ENCODE measurements at places on chromosomes 4 and X. TPM values are rescaled to one million over a fixed set of nuclear protein-coding genes. Genes with fewer than 3 reads are reported as not detected.

The FGF13 gene
- total RNA-seq: 0.47 TPM

The CLCN5 gene
- total RNA-seq: 5.9 TPM

The HSFX3 gene
- total RNA-seq: not detected

The VEGFD gene
- not detected for total RNA-seq

The MCF2 gene
- not detected for total RNA-seq

The CXCR3 gene
- not detected for total RNA-seq

The INPP4B gene
- 68.5 TPM for total RNA-seq

The LDB2 gene
- 0.29 TPM for total RNA-seq

The TMEM271 gene
- total RNA-seq: not detected

The SLIT2 gene
- total RNA-seq: 28.7 TPM

The NPNT gene
- total RNA-seq: 34.5 TPM

The SPANXN3 gene
- total RNA-seq: not detected

DNA sequence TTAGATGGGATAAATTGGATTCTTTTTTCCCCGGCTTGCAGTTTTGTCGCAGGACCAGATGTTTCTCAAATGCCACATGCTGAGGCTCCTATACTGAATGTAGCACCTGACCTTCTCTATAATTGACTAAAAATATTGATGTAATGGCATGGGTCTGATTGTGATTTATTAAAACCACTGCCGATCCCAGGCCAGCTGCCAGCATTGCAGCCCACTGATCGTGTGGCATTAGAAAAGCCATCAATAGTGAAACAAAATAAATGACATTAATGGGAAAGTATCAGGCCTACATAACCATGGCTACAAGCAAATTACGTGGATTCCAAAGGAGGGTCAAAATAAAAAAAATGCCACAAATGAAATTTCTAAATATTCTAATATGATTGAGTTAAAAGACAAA is 98.7 kb downstream of the MAB21L2 start:
- H3K4me1 ChIP-seq: no peaks in the 10 kb centered on the region
- no peak overlapping the region for H3K4me3 ChIP-seq
- H3K27ac ChIP-seq: no peak overlapping the region
- no peak for DNase-seq
- no peaks in the 10 kb centered on the region for H3K36me3 ChIP-seq
- no peaks in the 10 kb centered on the region for H3K27me3 ChIP-seq

GRCh38 chr4:127174616-127175015 is 458.1 kb upstream of the INTU start:
- no peak overlapping the region for H3K27ac ChIP-seq
- no peaks in the 10 kb centered on the region for H3K36me3 ChIP-seq
- no peaks in the 10 kb centered on the region for H3K27me3 ChIP-seq
- H3K4me3 ChIP-seq: no peak overlapping the region
- no peaks in the 10 kb centered on the region for H3K4me1 ChIP-seq

DNA sequence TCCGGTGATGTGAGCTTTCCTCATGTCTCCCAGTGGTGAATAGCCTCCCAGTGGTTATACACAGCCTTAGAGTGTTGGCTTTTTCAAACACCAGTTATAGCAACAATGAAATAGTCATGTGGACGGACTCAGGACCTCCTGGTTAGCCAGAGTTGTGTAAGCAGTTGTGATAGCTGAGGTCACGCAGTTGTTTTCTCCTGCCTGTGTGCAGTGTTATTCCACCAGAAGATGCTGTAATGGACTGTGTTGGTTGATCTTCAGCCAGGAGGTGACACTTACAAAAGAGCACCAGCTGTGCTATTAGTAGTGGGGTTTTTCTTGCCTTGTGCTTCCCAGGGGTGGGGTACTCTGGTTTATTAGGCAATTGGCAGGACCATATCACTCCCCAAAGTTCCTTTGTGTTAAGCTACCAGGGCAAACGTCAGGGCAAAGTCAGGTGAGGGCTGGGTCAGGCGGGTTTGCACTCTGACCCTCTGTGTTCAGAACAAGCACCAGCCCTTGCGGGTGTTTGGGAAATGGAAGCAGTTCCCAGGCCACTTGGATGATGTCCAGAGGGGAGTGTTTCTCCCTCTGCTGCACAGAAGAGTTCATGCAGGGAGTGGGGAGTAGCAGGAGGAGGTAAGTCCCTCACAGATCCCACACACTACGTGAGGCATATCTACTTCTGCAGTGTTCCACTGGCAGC is 252.6 kb downstream of the TMEM47 start:
- no peaks in the 10 kb centered on the region for H3K4me1 ChIP-seq
- H3K27ac ChIP-seq: no peak overlapping the region
- H3K36me3 ChIP-seq: no peaks in the 10 kb centered on the region

- H3K36me3 ChIP-seq: no peaks in the 10 kb centered on the region
- no peak for DNase-seq
- peaks cover 14% of the 10 kb centered on the region for H3K4me1 ChIP-seq
These were observed 40.1 kb upstream of the HELT start for GRCh38 chr4:184978211-184978610.

- no peaks in the 10 kb centered on the region for H3K36me3 ChIP-seq
- DNase-seq: peak; percentile 57
- peaks cover 2% of the 10 kb centered on the region for H3K4me1 ChIP-seq
- no peak overlapping the region for H3K27ac ChIP-seq
- H3K27me3 ChIP-seq: no peaks in the 10 kb centered on the region
These were observed 201.3 kb upstream of the GNPDA2 start for GRCh38 chr4:44927399-44928380.

GRCh38 chrX:134171661-134172587 is 65.1 kb upstream of the CCDC160 start:
- peaks cover 78% of the 10 kb centered on the region for H3K27me3 ChIP-seq
- no peak for DNase-seq
- H3K27ac ChIP-seq: no peak overlapping the region
- H3K36me3 ChIP-seq: no peaks in the 10 kb centered on the region
- H3K4me3 ChIP-seq: no peak overlapping the region

- H3K27me3 ChIP-seq: no peaks in the 10 kb centered on the region
- peaks cover 3% of the 10 kb centered on the region for H3K36me3 ChIP-seq
- no peak overlapping the region for H3K27ac ChIP-seq
These were observed 15.1 kb downstream of the S100G start for GRCh38 chrX:16665089-16665488.

DNA sequence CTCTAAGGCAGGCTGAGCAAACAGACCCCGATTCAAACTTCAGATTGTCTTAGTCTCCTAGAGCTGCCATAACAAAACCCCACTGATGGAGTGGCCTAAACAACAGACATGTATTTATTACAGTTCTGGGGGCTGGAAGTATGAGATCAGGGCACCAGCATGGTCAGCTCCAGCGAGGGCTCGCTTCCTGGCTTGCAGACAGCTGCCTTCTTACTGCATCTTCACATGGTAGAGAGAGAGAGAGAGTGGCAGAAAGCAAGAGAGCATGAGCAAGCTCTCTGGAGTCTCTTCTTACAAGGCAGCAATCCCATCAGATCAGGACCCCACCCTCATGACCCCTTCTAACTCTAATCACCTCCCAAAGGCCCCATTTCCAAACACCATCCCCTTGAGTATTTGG is 22.3 kb upstream of the SORCS2 start:
- no peak overlapping the region for H3K27ac ChIP-seq
- no peaks in the 10 kb centered on the region for H3K27me3 ChIP-seq
- H3K36me3 ChIP-seq: no peaks in the 10 kb centered on the region
- H3K4me3 ChIP-seq: no peak overlapping the region
- DNase-seq: no peak

GRCh38 chrX:68077378-68077777 is 355.9 kb downstream of the OPHN1 start:
- no peak overlapping the region for H3K4me3 ChIP-seq
- no peaks in the 10 kb centered on the region for H3K27me3 ChIP-seq
- peaks cover 4% of the 10 kb centered on the region for H3K4me1 ChIP-seq
- DNase-seq: no peak

DNA sequence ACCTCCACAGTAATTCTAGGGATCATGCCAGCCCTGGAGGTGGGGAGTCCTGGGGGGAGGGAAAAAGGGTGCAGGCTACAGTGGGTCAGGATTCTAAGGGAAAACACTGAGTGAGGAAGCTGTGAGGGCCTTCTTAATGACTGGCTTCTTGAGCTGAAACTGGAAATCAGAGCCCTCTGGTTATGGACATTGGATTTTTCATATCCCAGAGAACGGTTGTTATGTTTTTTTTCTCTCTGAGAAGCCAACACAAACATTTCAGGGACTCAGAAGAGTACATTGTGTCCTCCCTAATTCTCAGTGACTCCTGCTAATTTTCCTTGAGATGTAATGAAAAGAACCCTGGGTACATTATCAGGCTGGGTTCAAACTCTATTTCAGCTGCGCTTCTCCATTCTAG is 162.4 kb upstream of the PRDX4 start:
- no peaks in the 10 kb centered on the region for H3K36me3 ChIP-seq
- H3K27me3 ChIP-seq: no peaks in the 10 kb centered on the region
- no peak for DNase-seq
- peak overlapping the region; percentile 59 for H3K27ac ChIP-seq
- H3K4me3 ChIP-seq: no peak overlapping the region

DNA sequence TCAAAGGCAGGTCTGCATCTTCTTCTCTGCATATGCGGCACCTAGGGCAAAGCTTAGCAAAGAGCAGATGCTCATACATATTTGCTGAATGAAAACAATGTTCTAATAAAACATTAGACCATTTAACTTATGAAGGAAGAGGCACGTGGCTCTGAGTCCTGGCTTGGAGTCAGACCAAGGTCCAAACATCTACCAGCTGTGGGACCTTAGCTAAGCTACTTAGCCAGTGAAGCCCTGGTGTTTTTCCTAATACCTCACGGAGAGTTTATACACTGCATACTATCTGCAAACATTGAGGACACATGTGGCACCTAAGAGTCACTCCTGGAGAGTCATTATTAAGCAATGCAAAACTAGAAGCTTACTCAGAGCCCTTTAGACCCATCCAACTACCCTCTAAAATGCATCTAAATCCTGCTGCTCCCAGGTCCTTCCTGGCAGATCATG is 9.0 kb downstream of the PDGFC start:
- peak overlapping the region; percentile 60 for H3K27ac ChIP-seq
- no peaks in the 10 kb centered on the region for H3K27me3 ChIP-seq
- peaks cover 59% of the 10 kb centered on the region for H3K4me1 ChIP-seq
- peak; percentile 73 for DNase-seq
- H3K36me3 ChIP-seq: peaks cover 10% of the 10 kb centered on the region

DNA sequence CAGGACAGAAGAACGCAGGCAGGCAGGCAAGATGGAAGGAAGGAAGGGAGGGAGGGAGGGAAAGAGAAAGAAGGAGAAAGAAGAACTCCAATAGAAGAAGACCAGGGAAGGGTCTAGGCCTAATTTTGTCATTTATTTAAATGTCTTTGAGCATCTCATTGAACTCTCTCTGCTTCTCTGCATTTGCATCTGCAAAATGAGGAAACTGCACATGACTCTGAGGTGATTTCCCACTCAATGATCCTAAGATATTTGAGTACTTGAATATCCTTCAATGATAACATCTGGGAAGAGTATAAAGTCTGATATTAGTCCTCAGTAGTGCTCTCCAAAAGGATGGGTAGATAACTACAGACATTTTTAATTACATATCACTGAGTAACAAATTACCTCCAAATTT is 33.1 kb upstream of the RBPJ start:
- H3K4me3 ChIP-seq: no peak overlapping the region
- H3K4me1 ChIP-seq: peaks cover 19% of the 10 kb centered on the region
- H3K27me3 ChIP-seq: no peaks in the 10 kb centered on the region

DNA sequence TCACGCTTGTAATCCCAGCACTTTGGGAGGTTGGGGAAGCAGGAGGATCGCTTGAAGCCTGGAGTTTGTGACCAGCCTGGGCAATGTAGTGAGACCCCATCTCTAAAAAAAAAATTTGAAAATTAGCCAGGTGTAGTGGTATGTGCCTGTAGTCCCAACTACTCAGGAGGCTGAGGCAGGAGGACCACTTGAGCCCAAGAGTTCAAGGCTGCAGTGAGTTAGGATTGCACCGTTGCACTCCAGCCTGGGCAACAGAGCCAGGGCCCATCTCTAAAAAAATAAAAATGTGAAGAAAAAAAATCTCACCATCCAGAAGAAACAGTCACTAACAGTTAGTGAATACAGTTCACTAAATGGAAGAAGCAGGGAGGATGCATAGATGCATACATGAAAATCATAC is 34.8 kb downstream of the TMEM271 start:
- H3K4me3 ChIP-seq: no peak overlapping the region
- H3K36me3 ChIP-seq: no peaks in the 10 kb centered on the region
- no peak overlapping the region for H3K27ac ChIP-seq
- H3K4me1 ChIP-seq: no peaks in the 10 kb centered on the region

- no peak for DNase-seq
- H3K4me3 ChIP-seq: no peak overlapping the region
- no peaks in the 10 kb centered on the region for H3K36me3 ChIP-seq
These were observed 94.1 kb upstream of the FAM9B start for GRCh38 chrX:9127986-9128385.

DNA sequence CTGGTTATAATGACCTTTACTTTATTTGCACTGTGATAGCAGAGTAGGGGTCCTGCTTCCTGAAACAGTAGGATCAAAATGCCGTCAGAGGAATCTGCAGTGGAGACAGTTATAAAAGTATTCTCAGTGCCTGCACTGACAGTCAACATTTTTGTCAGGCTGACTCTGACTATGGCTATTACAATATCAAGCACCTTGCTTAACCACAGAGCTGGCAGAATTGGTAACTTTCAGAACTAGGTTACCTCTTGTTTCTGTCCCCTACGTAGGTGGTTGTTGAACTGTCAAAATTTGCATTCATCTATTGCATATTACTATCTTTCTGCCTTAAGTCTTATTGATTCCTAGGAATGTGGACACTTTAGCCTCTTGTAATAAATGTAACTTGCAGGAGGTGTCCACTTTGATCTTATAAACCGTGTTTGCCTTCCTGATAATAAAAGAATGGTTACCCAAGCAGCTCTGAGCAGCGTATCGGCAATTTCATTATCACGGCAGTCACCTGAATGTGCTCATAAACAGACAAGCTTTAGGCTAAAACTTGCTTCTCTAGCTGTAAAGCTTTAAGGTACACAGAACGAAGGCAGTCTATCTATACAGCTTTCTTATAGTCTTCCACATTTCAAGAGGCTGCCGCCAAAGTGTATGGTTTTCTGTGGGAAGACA is 353.0 kb upstream of the GALNT7 start:
- no peak overlapping the region for H3K27ac ChIP-seq
- H3K36me3 ChIP-seq: no peaks in the 10 kb centered on the region
- no peaks in the 10 kb centered on the region for H3K27me3 ChIP-seq
- H3K4me3 ChIP-seq: no peak overlapping the region
- no peak for DNase-seq

DNA sequence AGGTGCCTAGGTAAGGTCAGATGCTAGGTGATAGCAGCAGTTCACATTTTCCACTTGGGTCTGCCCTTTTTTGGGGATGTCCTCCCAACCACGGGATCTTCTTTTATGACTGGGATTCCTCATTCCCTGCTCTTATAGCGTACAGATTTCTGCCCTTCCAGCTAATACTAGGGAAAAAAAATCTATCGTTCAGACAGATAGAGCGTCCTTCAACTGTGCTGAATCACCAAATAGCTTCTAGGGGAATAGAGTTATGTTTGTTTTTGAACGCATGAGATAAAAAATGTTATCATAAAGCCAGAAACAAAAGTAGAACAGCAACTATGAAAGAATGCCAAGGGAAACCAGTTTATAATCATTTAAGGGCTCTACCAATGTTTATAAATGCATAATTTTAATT is 13.0 kb downstream of the RAP2C start:
- no peak overlapping the region for H3K27ac ChIP-seq
- no peaks in the 10 kb centered on the region for H3K4me1 ChIP-seq
- H3K4me3 ChIP-seq: no peak overlapping the region
- no peaks in the 10 kb centered on the region for H3K27me3 ChIP-seq
- no peak for DNase-seq

GRCh38 chr4:111037591-111038360 is 414.9 kb upstream of the PITX2 start:
- H3K27me3 ChIP-seq: peaks cover 33% of the 10 kb centered on the region
- H3K27ac ChIP-seq: no peak overlapping the region
- no peak overlapping the region for H3K4me3 ChIP-seq
- no peaks in the 10 kb centered on the region for H3K4me1 ChIP-seq
- DNase-seq: no peak

Data from PC-3 (cell line).